SK-N-DZ (cell line): ENCODE measurements at places on chromosomes 6 and 20.
A peak's percentile ranks its signal among the peaks of the same experiment; 100 is the strongest.

DNA sequence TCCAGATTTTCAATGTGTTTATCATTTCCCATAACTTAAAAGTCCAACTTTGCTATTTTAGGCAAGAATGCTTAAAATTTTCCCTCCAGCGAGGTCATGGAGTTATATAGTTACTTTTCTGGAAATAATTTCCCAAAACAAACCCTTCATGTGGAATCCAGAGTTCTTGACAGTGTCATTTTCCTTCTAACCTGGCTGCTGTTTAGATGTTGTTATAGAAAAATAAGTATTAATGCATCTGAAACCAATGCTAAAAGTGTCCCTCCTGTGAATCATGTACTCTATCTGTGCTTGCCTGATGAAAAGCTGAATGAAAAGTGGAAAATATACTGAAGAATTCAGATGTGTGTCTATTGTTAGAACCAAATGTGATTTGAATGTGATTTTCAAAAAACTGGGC, 245.3 kb upstream of the HSF2 start:
- no peak for DNase-seq

GRCh38 chr6:81708113-81708699, 44.3 kb downstream of the TENT5A start:
- peak; percentile 4 for DNase-seq

DNA sequence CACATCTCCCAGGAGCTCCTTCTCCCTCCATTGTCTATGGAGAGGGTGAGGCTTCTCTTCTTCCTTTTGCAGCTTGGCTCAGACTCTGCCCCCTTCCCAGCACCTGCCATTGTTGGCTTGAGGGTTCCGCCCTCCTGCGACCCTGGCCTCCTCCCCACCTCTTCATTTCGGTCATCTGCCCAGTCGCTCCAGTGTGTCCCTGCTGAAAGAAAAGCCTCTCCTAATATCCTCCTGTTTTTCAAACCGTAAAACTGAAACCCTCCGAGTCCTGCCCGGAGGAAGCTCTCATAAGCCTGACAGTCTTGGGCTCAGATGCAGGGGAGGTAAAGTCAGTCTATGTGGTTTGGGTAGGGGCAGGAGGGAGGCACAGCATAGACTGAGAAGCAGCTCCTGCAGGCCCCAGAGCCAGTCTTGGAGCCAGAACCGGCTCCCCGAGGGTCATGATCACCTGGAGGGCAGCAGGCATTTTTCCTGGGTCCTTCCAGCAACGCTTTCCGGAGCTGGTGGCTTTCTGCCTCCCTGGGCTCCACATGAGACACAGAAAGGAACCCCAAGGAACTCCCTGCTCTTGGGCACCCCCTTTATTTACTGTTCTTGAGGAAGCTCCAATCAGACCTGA, 235.1 kb downstream of the SMOC2 start:
- no peak for DNase-seq

GRCh38 chr6:123380257-123380656, 256.5 kb downstream of the TRDN start:
- DNase-seq, result peak; percentile 64

DNA sequence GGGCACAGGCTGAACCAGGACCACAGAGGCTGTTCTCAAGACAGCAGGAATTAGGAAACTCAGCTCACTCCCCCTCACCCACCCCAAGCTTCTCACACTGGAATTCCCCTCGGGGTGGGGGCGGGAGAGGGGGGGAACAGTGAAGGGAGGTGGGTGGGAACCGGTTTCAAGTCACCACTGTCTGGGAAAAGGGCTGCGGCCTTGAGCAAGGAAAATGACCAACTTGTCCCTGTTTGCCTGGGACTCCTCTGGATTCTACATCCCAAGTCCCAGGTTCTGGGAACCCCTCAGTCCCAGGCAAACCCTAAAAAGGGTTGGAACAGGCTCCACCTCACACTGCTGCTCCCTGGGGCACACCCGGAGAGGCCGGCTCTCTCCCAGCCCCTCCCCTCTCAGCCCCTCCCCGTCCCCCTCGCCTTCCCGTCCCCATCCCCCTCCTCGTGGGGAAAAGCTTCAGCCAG, 230.7 kb downstream of the TFAP2C start:
- DNase-seq, result no peak
